Neural progenitor cell (in vitro differentiated cells): ENCODE measurements at places on chromosomes 6 and 20. TPM values are rescaled to one million over a fixed set of nuclear protein-coding genes. Genes with fewer than 3 reads are reported as not detected.

The EFCAB8 gene
- total RNA-seq: not detected in 2 replicates

The SEMG1 gene
- total RNA-seq: not detected in 2 replicates

The EPPIN gene
- not detected in 2 replicates for total RNA-seq

The SCGN gene
- total RNA-seq: not detected in 2 replicates

The TNFRSF6B gene
- 0.25 TPM in 1 of 2 replicates, not detected in the other for total RNA-seq

The KIAA0408 gene
- total RNA-seq: 2.2 and 9.7 TPM in 2 replicates

GRCh38 chr6:161013695-161014094, 22.1 kb downstream of the MAP3K4 start:
- DNase-seq: no peak

DNA sequence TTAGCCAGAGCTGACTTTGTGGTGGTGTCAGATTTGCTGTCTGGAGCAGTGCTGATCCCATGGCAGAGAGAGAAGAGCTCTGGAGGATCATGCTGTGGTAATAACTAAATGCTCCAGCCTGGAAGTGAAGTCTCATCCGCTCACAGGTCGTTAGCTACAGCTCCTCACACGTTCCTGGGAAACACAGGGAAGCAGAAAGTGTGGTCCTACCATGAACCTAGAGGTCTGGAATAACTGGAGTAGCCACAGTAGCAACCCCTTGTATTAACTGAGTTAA, 2.7 kb downstream of the HIVEP1 start:
- no peak for DNase-seq

- DNase-seq: peak; percentile 21
These were observed 37.2 kb downstream of the SEL1L2 start for GRCh38 chr20:13953227-13953626.

- no peak for DNase-seq
These were observed 5.6 kb downstream of the PCMTD2 start for GRCh38 chr20:64261138-64261537.

- no peak for DNase-seq
These were observed 74.3 kb downstream of the ARID1B start for GRCh38 chr6:156851454-156851921.

- no peak for DNase-seq
These were observed 164.1 kb upstream of the GJE1 start for GRCh38 chr6:141968632-141969031.

- no peak for DNase-seq
These were observed 53.3 kb upstream of the TNFRSF21 start for GRCh38 chr6:47362857-47363461.

- DNase-seq: no peak
These were observed 1.1 kb downstream of the SLPI start for GRCh38 chr20:45253261-45253660.

GRCh38 chr6:21264288-21265033, 329.1 kb upstream of the SOX4 start:
- DNase-seq: no peak

DNA sequence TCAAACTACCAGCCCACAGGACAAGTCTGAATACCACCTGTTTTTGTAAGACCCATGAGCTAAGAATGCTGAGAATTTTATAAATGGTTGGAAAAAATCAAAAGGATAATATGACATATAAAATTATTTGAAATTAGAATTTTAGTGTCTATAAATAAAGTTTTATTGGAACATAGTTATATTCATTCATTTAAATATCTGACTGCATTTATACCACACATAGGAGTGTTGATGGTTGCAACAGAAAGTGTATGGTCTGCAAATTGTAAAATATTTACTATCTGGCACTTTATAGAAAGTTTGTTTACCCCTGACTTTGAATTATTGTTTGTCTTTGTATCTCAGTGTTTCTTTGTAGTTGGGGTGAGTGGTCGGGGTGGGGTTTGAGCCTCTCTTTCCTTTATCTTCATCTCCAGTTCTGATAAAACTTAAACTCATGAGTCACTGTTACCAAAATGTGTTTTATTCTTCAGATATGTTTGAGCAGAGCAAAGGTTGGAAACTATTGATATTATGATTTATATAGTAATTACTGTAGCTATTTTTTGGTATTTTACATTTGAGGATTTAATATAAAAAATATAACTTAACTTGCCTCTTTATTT, 55.5 kb downstream of the CD2AP start:
- no peak for DNase-seq

GRCh38 chr20:37943033-37943432, 40.1 kb downstream of the VSTM2L start:
- no peak for DNase-seq

GRCh38 chr6:21946298-21946783, 350.5 kb downstream of the PRL start:
- DNase-seq: no peak

DNA sequence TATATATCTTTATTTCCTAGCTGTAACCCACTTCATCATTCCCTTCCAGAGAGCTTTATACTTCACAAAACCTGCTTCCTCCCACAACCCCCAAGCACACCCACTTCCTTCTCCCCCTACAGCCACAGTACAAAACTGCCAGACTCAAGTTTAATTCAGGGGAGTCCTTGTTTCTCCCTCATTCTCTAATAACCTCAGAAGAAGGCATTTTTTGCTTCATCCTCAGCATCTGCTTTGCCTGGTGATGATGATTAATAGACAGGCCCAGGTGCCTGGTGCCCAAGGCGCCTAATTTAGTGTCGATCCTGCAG, 414.3 kb downstream of the KIF16B start:
- DNase-seq: no peak

DNA sequence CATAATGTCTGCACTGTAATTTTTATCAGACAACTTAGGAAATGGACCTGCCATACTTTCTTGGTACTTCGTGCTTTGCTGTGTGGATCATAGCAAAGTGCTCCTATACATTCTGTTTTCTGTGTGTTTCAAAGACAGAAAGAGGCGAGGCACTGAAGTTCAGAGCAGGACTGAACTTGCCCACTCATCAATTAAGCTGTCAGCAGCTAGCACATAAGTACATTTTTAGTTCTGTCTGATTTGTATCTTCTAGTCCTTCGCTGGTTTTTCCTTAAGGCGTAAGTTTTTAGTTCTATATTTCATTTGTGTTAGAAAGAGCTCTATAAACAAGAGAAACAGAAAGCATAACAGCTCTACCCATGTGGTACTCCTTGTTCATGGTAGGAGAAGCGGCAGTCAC, 42.1 kb downstream of the MAP3K4 start:
- DNase-seq: no peak

DNA sequence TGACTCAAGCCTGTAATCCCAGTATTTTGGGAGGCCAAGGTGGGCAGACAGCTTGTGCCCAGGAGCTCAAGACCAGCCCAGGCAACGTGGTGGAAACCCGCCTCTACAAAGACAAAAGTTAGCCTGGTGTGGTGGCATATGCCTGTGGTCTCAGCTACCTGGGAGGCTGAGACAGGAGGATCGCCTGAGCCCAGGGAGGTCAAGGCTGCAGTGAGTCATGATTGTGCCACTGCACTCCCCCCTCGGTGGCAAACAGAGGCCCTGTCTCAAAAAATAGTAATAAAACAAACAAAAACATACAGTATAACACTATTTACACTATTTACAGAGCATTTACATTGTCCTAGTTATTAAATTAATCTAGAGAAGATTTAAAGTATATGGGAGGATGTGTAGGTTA, 56.0 kb upstream of the PIM1 start:
- no peak for DNase-seq
